ENCODE measurements at places on chromosomes 1 and 21. TPM values are rescaled to one million over a fixed set of nuclear protein-coding genes. Genes with fewer than 3 reads are reported as not detected.

NR5A2 gene
- not detected for total RNA-seq

C1orf56 gene
- 1.3 TPM for total RNA-seq

LCE1A gene
- 0.44 TPM for total RNA-seq

MX2 gene
- total RNA-seq = 43.2 TPM

Measured in foreskin keratinocyte (primary cell).